Diencephalon (tissue), 1 donor: ENCODE measurements at places on chromosomes 12 and 14. TPM values are rescaled to one million over a fixed set of nuclear protein-coding genes. Genes with fewer than 3 reads are reported as not detected.

Gene INSM2
- 2.3 TPM for total RNA-seq

Gene LBHD2
- total RNA-seq, result 1.2 TPM

Gene TEX52
- total RNA-seq, result not detected

Gene PPP1R1A
- total RNA-seq, result 31.8 TPM

Gene DTX1
- 34.8 TPM for total RNA-seq

Gene PYGL
- 14.3 TPM for total RNA-seq

Gene MDM1
- 27.0 TPM for total RNA-seq
